Ovary (tissue), 10 donors: ENCODE measurements at places on chromosomes 3 and 15. TPM values are rescaled to one million over a fixed set of nuclear protein-coding genes. Genes with fewer than 3 reads are reported as not detected.

SGO1 gene
- 0.36 TPM for total RNA-seq

DUOX1 gene
- total RNA-seq = 1.4 TPM

SCN5A gene
- 3.7 TPM for total RNA-seq

CELF6 gene
- total RNA-seq = 4.7 TPM

SLC2A2 gene
- total RNA-seq = 0.18 TPM

PPP2R3A gene
- total RNA-seq = 9.9 TPM

SCN11A gene
- total RNA-seq = 0.34 TPM

TUBGCP5 gene
- total RNA-seq = 22.9 TPM

GNAT1 gene
- total RNA-seq = not detected

GABRR3 gene
- not detected for total RNA-seq

PARP14 gene
- 29.7 TPM for total RNA-seq

APBA2 gene
- total RNA-seq = 0.98 TPM

CILP gene
- 24.3 TPM for total RNA-seq

SLC30A4 gene
- 7.5 TPM for total RNA-seq

COPB2 gene
- 97.7 TPM for total RNA-seq

- DNase-seq = peak; percentile 86
These were observed at the start of gene PRTG for GRCh38 chr15:55742927-55743728. TSS of gene PRTG (minus strand) at chr15:55743152. CDS start at chr15:55742931, 221 bp downstream.

DNA sequence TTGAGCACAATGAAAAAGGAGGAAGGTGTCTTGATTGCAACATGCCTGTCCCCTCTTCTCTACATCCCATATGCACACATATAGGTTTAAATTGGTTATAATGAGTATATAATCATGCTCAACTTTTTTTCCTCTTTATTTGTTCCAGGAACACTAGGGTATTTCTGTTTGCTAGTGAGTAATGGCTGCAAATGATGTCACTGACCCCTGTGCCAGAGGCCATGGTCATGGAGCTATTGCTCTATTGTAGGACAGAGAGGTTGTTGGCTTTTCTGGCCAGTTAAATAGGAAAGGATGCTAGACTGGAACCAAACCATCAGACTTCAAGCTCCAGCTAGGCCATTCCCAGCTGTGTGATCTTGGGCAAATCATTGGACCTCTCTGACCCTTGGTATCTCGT is 9.6 kb downstream of the ARHGEF3 start:
- DNase-seq = no peak

DNA sequence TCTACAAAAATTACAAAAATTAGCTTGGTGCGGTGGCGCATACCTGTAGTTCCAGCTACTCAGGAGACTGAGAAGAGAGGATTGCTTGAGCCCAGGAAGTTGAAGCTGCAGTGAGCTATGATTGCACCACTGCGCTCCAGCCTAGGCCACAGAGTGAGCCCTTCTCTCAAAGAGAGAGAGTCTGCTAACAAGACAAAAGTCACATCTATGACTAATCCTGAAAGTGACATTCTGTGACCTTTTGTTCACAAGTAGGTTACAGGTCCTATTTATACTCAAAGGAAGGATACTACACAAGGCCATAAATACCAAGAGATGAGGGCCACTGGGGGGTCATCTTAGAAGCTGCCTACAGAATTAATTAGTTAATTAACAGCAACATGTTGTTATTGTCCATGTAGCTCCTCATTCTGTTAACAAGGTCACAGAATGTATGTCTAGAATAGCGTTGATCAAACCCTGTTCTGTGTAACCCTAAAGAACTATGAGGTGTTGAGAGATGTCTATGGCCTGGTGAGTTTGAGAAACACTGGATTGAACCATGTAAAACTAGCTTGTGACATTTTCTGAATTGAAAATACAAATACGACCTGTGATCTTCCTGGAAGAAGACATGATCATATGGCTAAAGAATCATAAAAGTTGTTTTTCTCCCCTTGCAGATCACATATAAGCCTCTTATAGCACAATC is 97.0 kb downstream of the SAMMSON start:
- no peak for DNase-seq

DNA sequence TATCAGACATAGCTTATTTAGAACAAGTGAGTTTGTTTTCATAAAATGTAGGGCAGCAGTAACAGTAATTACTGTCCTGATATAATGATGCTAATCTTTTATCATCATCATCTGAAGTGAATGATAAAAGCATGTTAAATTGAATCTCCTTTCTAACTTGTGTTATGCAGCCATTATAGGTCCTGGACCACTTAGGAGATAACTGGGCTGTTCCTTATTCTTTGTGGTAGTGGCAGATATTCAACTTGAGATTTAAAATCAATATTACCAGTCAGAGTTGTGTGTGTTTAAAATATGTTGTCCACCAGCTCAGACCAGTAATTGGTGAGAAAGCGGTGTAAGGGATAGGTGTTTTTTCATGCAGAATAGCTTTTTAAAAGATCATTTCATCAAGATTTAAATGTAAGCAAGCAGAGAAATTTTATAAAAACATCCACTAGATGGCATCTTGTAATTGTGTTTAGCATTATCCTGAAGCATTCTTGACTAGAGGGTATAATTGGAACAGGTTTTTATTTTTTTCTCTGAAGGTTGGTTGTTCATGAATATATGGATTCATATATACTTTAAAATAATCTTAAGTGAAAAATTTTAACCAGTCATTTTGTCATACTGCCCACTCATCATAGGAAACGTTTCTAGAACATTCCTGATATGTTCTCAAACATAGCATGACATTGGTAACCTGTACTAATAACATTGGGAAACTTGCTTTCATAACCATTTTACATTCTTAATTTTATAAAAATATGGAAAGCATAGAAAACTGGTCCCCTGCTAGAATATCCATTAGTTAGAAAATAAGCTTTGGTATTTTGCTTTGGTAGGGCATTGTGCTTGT is 153.9 kb downstream of the BBX start:
- DNase-seq = no peak

GRCh38 chr15:48370460-48370859 is 39.2 kb downstream of the DUT start:
- DNase-seq = no peak

DNA sequence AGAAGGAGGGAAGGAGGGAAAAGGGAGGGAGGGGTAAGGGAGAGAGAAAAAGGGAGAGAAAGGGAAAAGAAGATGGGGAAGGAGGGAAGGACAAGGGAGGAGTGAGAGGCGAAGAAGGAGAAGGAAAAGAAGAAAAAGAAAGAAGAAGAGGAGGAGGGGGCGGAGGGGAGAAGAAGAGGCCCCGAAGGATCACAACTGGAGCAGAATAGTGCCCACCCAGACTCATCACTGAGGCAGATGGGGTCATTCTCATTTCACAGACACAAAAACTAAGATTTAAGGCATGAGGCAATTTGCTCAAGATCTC is 2.7 kb upstream of the ALAS1 start:
- DNase-seq = no peak

GRCh38 chr15:52259503-52259902 is 36.1 kb downstream of the MYO5C start:
- DNase-seq = no peak

DNA sequence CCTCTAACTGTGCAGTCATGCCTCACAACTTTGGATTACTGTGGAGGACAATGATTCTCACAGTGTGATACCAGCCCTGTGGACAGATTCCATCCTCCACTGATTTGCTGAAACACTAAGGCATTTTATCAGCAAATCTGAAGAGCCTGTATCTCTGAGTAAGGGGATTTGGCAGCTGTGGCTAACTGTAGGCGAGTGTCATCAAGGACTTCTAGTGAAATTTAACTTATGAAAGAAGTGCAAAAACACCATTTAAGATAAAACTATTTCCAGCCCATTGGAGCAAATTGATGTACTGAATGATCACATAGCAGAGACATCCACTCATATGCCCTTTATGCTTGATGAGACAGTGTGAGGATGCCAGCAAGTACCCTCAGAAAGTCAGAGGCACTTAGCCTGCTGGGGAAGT is 13.9 kb upstream of the TMPRSS7 start:
- DNase-seq = no peak

DNA sequence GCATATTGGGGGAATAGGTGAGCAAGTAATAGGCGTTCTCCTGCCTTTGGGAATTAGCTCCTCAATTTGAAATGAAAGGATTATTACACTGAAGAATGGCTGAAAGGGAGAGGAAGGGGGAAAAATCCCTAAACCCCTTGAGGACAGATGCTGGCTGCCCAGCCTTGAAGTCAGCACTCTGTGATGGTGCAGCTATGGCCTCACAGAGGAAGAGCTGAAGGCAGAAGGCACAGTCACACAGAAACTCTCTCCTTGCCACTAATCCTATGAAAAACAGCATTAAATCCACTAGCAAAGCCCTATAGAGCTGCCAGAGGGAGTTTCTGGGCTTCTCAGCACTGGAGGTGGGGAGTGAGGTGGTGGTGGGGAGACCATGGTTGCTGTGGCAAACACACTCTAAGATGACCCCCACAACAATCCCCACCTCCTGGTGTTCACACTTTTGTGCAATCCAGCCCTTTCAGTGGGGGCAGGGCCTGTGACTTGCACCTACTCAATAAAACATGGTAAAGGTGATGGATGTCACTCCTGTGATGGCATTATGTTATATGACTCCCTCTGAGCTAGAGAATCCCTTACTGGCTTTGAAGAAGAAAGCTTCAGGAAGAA is 101.2 kb downstream of the RFTN1 start:
- no peak for DNase-seq

GRCh38 chr15:36797128-36797527 is 217.7 kb downstream of the CDIN1 start:
- DNase-seq = no peak

DNA sequence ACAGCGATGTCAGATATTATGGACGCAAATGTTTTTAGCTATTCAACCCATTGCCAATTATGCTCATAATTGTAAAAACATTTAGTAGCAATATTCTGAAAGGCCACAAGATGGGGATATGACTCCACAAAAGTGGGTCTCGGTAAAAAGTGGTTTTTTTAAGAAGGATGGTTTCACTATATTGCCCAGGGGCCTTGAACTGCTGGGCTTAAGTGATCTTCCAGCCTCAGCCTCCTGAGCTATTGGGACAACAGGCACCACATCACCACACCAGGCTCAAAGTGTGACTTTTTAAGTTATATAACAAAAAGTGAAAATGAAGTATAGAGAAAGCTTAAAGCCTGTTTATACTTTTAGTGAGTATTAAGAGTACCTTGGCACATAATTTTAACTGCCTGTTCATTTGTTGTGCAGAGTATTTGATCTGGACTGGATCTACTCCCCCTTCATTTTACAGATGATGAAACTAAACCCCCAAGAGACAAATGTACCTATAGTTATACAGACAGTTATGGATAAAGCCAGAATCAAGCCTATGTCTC is 9.4 kb downstream of the NAA50 start:
- no peak for DNase-seq

- peak; percentile 66 for DNase-seq
These were observed 684 bp downstream of the TNFAIP8L3 start for GRCh38 chr15:51093839-51094605.

GRCh38 chr3:36693670-36694069 is 70.7 kb downstream of the DCLK3 start:
- DNase-seq = no peak

- DNase-seq = no peak
These were observed 533 bp downstream of the ZNF445 start for GRCh38 chr3:44476963-44477311.

- DNase-seq = no peak
These were observed 103.1 kb downstream of the LRRK1 start for GRCh38 chr15:101022306-101022705.

DNA sequence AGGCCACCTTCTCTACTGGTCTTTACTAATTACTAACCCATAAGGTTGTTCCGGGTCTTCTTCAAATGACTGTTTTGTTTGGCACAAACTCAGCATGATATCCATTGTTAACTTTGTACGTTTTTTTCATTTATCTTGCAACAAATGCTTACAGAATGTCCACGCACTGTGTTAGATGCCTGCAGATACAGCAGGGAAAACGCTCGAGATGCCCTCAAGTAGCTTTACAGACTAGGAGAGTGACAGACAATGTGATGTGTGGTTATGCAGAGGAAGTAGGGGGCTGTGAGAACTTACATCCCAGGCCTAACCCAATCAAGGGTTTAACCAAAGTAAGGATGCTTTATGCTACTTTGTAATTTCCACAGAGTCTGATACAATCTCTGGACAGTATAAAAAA is 949 bp upstream of the RFC4 start:
- DNase-seq = no peak

GRCh38 chr3:172046268-172046915 is 7.0 kb downstream of the FNDC3B start:
- no peak for DNase-seq

GRCh38 chr3:177889652-177890358 is 646.4 kb upstream of the KCNMB2 start:
- DNase-seq = no peak

DNA sequence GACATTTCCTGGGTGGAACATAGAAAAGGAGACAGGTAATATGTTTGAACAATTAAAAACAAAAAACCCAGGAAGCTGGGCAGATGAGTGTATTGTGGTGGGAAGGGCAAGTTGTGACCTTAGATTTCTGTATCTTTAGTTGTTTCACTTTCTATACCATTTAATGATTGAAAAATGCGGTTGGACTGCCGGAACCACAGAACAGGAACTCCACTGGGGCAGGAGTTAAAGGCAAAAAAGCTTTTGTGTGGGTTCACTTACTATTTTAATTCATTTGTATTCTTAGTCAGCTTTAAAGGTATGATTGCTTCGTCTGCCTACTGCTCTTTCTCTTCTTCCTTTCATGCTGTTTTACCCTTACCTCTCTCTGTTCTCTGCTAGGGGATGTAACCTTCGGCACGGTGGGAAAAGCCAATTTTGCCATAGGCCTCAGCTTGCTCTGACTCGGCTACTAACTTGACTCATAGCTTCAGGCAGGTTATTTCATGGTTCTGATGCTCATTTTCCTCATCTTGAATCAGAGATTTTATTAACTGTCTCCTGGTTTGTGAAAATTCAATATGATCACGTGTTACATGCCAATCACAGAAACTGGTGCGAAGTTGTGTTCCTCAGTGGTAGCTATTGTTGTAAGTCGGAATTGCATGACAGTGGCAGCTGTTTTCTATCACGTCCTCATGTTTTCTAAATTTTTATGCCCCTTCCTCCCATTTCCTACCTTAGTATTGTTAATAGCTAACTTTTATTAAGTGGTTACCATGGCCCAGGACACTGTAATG is 1.6 kb upstream of the MCTP2 start:
- no peak for DNase-seq

GRCh38 chr15:73495181-73495580 is 52.2 kb downstream of the REC114 start:
- no peak for DNase-seq

GRCh38 chr15:66006986-66007385 is 137.7 kb downstream of the RAB11A start:
- DNase-seq = no peak

- DNase-seq = no peak
These were observed 42.4 kb upstream of the KY start for GRCh38 chr3:134693226-134693625.

- no peak for DNase-seq
These were observed 65.5 kb downstream of the MEF2A start for GRCh38 chr15:99631255-99631654.

DNA sequence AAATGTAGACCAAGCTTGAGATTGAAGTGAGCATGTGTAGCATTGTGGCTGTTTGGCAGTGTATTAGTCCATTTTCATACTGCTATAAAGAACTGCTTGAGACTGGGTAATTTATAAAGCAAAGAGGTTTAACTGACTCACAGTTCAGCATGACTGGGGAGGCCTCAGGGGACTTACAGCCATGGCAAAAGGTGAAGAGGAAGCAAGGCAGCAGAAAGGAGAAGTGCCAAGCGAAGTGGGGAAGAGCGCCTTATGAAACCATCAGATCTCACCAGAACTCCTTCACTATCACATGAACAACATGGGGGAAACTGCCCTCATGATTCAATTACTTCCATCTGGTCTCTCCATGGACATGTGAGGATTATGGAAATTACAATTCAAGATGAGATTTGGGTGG is 8.6 kb upstream of the CERS3 start:
- DNase-seq = no peak
